ENCODE measurements at places on chromosomes 4 and X.
A peak's percentile ranks its signal among the peaks of the same experiment; 100 is the strongest.

DNA sequence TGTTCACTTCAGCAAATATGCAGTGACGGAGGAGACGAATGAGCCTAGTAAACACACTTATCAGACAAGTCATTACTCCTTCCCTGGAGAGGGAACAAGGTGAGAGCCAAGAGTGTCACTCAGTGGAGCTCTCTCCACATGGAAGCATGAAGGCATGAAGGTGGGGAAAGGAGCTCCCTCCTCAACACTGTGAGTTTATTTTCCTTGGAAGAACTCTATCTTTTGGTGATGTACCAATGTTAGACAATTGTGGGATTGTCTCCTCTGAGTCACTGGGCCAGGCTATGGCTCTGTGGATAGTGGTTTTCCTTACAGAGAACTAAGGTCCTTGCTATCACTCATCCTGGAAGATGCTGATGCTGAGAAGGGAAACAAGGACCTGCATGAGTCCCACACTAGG, 200.2 kb downstream of the CPEB2 start:
- DNase-seq: no peak

- DNase-seq: peak; percentile 28
Observed at GRCh38 chr4:126807132-126807531, 825.6 kb upstream of the INTU start.

DNA sequence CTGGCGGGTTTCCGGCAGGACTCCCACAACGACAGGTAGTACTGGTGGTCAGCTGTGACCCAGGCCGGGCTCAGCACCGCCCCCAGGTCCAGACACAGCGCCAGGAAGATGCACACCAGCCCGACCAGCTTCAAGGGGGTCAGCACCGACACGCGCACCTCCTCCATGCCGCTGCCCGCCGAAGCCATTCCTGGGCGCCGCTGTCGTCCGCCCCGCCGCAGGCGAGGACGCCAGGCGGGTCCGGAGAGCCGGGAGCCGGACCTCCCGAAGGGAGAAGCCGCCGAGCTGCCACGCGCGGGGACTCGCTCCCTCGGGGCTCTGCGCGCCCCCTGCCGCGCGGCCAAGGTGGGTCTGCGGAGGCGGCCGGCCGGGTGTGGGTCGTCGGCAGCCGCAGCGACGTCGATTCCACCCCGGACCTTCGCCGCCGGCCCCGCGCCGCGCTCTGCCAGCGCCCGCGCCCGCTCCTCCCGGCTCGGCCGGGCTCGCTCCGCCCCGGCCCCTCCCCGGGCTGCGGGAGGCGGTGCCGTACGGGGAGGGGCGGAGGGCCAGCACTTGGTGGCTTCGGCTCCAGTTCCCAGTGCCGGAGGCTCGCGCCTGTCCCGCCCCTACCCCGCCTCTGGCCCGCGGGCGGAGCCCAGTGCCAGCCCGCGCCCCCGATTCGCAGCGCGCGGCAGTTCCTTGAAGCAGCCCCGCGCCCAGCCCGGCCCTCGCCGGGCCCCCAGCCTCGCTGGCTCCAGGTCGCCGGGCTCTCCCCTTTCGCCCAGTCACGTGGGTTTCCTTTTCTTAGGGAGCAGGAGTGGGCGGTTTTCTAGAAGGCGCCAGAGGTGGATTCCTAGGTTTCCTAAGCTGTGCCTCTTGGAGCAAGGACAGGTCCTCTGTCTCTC, at the start of gene TMEM47:
TSS of gene TMEM47 (minus strand) at position 444 of the 884 bp plus-strand sequence. CDS start at position 188, 256 bp downstream.
- DNase-seq: peak; percentile 58

DNA sequence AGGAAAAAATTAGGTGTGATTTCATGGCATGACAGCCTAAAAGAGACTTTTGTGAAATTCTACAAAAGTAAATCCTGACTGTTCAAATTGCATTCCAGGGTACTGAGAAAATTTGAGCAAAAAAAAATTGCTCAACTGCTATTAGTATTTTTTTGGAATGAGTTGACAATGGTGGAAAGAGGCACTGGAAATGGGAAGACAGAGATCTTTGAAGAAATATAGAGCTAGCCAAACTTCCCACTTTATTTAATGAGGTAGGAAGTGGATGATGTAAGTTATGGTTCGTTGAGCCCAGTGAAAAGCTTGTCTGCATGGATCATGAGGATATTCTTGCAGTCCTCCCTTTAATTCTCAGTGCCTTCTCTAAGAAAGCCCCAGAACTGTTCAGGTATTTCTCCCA, 183.8 kb downstream of the PTTG2 start:
- DNase-seq: no peak

- no peak for DNase-seq
Observed at GRCh38 chrX:21838937-21839333, 482 bp upstream of the MBTPS2 start.

GRCh38 chr4:154574311-154574710, 11.5 kb downstream of the FGB start:
- no peak for DNase-seq

- no peak for DNase-seq
Observed at GRCh38 chrX:43526878-43527277, 129.2 kb upstream of the MAOA start.

- DNase-seq: peak; percentile 61
Observed at GRCh38 chr4:147596981-147597380, 20.2 kb upstream of the TMEM184C start.

DNA sequence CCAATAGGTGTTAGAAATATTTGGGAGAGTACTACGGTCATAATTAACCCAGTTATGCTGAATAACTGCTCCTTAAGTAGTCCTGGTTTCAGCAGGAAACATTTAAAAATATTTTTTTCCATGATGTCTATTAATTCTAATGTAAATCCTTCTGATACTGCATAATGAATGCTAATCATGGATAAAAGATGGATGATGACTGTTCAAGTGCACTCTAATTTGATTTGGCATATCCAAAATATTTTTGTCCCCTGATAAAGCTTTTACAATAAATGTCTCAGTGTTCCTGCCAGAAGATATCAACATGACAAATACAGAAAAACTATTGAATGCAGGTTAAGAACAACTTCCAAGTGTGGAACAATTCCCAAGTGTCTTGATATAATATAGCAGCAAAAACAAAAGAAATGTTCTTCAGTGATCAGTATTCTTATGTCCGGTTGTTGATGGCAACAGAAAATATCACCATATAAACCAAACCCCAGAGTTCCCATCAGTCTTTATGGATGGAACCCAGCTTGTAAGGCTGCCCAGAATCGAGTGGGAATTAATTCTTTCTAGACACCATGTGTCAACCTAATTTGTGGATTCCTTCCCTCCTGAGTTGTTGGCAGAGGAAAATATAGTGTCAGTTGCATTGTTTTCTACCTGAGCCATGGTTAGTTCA, 205.4 kb upstream of the GK2 start:
- DNase-seq: no peak

GRCh38 chr4:81566161-81566591, 94.5 kb upstream of the RASGEF1B start:
- DNase-seq: no peak

All from GM04504 (cell line).